Effector memory CD8-positive, alpha-beta T cell (primary cell): ENCODE measurements at places on chromosomes 2 and 18.

DNA sequence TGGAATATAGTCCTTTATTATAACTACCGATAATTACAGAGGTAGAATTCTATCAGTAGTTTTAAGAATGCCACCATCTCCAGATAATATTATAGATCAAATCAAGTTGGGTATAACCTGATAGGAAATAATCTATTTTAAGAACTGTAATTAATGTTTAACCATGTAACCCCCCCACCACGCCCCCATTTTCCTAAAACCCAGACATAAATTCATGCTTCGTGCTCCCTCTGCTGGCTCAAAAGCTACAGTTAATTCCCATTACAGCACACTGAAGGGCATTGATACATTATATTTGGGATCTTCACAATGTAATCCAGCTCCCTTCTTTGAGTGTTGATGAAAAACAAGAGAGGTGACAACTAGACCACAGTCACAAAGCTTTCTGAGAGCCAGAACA lies 228.0 kb upstream of the SMAD7 start:
- no peak for DNase-seq

GRCh38 chr2:85251070-85251616 lies 76.6 kb downstream of the TGOLN2 start:
- no peak for DNase-seq

DNA sequence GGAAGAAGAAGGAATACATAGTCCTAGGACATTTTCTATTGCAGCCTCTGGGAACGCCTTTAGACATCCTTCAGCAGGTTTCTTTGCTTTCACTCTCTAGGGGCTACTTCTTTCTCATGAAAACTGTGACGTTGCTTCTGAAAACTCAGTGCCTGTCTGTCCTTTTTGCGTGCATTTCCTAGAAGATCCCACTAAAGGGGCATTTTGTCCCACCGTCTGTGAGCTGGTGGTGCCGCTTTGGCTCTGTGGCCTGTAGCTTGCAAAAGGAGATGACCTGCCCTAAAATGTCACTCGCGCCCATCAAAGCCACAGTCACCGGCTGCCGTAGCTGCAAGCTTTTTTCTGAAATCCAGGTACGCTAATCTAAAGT lies 579 bp downstream of the STAT4 start:
- peak; percentile 50 for DNase-seq

GRCh38 chr2:101610750-101611315 lies 86.7 kb upstream of the MAP4K4 start:
- DNase-seq = no peak

GRCh38 chr2:128563348-128563687 lies 244.7 kb upstream of the HS6ST1 start:
- no peak for DNase-seq

- no peak for DNase-seq
Observed at GRCh38 chr18:70956554-70956953, 667.7 kb downstream of the SOCS6 start.

GRCh38 chr2:74908748-74909444 lies 49.5 kb upstream of the POLE4 start:
- DNase-seq = no peak

- peak; percentile 69 for DNase-seq
Observed at GRCh38 chr2:70124983-70125480, 37.8 kb downstream of the PCBP1 start.

GRCh38 chr18:52582061-52582460 lies 242.1 kb downstream of the DCC start:
- no peak for DNase-seq

- no peak for DNase-seq
Observed at GRCh38 chr2:179446476-179447141, 182.0 kb upstream of the SESTD1 start.

DNA sequence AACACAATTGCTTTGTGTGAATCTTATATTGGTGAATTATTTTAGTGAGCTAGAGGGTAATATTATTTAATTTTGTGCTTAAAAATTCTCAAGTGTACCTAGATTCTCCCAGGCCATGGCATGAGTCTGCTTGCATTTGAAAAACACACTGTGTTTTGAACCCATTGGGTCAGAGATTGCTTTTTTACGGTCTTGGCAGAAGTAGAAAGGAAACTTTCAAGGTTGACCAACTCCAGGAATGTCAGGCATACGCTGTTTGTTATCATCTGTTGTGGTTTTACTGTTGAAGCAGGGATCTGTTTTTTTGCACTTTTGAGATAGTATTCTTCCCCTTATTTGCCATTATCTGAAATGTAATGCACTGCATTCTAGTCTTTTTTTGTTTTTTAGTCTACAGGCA lies 377.4 kb downstream of the RPRM start:
- DNase-seq = no peak

DNA sequence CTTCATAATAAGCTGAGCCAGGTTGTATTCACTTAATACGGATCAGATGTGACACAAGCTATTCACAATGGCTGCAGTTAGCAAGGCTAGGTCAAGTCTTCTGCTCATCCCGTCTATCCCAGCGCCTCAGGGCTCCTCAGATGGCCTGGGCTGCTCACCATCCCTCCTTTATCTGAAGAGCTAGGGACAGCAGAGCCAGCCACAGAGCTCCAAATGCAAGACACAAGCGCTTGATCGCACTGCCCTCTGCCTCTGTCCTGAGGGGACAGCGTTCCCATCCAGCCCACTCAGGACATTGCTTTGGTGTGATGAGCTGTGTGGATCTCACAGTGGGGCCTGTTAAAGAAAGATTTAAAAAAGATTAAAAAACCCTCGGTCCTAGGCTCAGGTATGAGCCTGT lies 254.4 kb upstream of the HS6ST1 start:
- no peak for DNase-seq
